Spinal cord (tissue), 10 donors: ENCODE measurements at places on chromosomes 12 and 14.

GRCh38 chr12:53295070-53295890 lies at the start of gene PFDN5:
PFDN5 (plus strand) TSS chr12:53295542; CDS start chr12:53295568, 26 bp downstream.
- H3K27me3 ChIP-seq, result no peaks in the 10 kb centered on the region
- peak; percentile 81 for DNase-seq
- H3K27ac ChIP-seq, result peak within 1 kb of the TSS; percentile 97
- peaks cover 37% of the 10 kb centered on the region for H3K4me1 ChIP-seq
- peaks cover 26% of the 10 kb centered on the region for H3K36me3 ChIP-seq

GRCh38 chr14:52325630-52326029 lies 11.5 kb downstream of the PTGER2 start:
- H3K36me3 ChIP-seq, result no peaks in the 10 kb centered on the region
- H3K27ac ChIP-seq, result no peak overlapping the region
- H3K4me1 ChIP-seq, result no peaks in the 10 kb centered on the region
- no peak for DNase-seq
- H3K4me3 ChIP-seq, result no peak overlapping the region

- no peak for DNase-seq
- no peaks in the 10 kb centered on the region for H3K36me3 ChIP-seq
- H3K4me1 ChIP-seq, result no peaks in the 10 kb centered on the region
- no peaks in the 10 kb centered on the region for H3K27me3 ChIP-seq
Observed at GRCh38 chr12:89578499-89578898, 52.7 kb upstream of the POC1B start.

GRCh38 chr12:56718636-56719035 lies 6.5 kb downstream of the NACA start:
- H3K27me3 ChIP-seq, result no peaks in the 10 kb centered on the region
- no peak overlapping the region for H3K4me3 ChIP-seq
- peaks cover 56% of the 10 kb centered on the region for H3K36me3 ChIP-seq
- H3K4me1 ChIP-seq, result peaks cover 29% of the 10 kb centered on the region
- DNase-seq, result no peak
- no peak overlapping the region for H3K27ac ChIP-seq

GRCh38 chr12:337039-337438 lies 52.1 kb downstream of the KDM5A start:
- no peaks in the 10 kb centered on the region for H3K4me1 ChIP-seq
- no peak for DNase-seq

GRCh38 chr14:74834692-74835392 lies 41.1 kb downstream of the PROX2 start:
- no peaks in the 10 kb centered on the region for H3K4me1 ChIP-seq
- no peak for DNase-seq
- H3K4me3 ChIP-seq, result no peak overlapping the region
- no peaks in the 10 kb centered on the region for H3K27me3 ChIP-seq
- no peak overlapping the region for H3K27ac ChIP-seq

- no peak overlapping the region for H3K27ac ChIP-seq
- H3K4me3 ChIP-seq, result no peak overlapping the region
- no peaks in the 10 kb centered on the region for H3K36me3 ChIP-seq
- peaks cover 2% of the 10 kb centered on the region for H3K27me3 ChIP-seq
- peaks cover 18% of the 10 kb centered on the region for H3K4me1 ChIP-seq
Observed at GRCh38 chr12:109678719-109679118, 34.9 kb upstream of the FAM222A start.

DNA sequence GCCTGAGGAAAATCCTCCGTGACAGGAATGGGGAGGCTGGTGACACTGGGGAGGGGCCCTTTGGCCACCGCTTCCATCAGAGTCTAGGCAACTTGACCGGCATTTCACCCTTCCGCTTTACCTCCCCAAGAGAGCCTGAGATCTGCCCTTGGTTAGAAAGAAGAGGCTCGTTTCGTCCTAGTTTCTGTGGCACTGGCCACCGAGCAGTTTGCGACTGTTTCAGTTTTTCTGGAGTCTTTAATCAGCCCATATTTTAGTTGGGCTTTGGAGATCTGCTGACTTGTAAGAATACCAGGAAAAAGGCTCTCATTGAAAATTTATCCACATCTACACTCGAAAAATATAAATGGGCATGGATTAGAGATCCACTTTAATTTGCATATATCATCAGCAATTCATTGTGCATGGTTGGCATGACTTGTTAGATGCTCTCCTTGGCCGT lies 414 bp upstream of the ANKS1B start:
- peak overlapping the region; percentile 81 for H3K4me3 ChIP-seq
- H3K27me3 ChIP-seq, result no peaks in the 10 kb centered on the region
- no peaks in the 10 kb centered on the region for H3K36me3 ChIP-seq
- H3K4me1 ChIP-seq, result no peaks in the 10 kb centered on the region
- H3K27ac ChIP-seq, result peak overlapping the region; percentile 45
- no peak for DNase-seq

- H3K4me3 ChIP-seq, result no peak overlapping the region
- peaks cover 4% of the 10 kb centered on the region for H3K4me1 ChIP-seq
- no peaks in the 10 kb centered on the region for H3K36me3 ChIP-seq
- H3K27ac ChIP-seq, result no peak overlapping the region
- no peak for DNase-seq
Observed at GRCh38 chr12:3965046-3965445, 91.8 kb upstream of the PARP11 start.

DNA sequence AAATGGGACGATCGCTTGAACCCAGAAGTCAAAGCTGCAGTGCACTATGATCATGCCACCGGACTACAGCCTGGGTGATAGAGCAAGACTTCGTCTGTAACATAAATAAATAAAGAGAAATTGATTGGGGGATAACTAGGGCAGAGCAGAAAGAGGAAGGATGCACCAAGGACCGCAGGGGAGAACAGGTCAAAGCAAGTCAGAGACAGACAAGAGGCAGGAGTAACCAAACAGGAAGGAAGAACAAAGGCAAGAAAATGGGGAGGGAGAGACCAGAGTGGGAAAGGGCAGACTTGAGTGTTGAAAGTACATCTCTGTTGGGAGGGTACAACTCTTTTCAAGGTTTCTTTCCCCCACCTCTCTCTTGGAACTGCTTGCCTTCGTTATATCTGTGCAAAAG lies 50.8 kb upstream of the ELK3 start:
- no peak overlapping the region for H3K27ac ChIP-seq
- no peak overlapping the region for H3K4me3 ChIP-seq
- DNase-seq, result no peak
- no peaks in the 10 kb centered on the region for H3K36me3 ChIP-seq

GRCh38 chr14:54698966-54699530 lies 132.1 kb downstream of the SAMD4A start:
- no peak overlapping the region for H3K27ac ChIP-seq
- H3K36me3 ChIP-seq, result no peaks in the 10 kb centered on the region
- H3K27me3 ChIP-seq, result no peaks in the 10 kb centered on the region
- H3K4me1 ChIP-seq, result peaks cover 9% of the 10 kb centered on the region

GRCh38 chr12:87671757-87672156 lies 357.4 kb downstream of the C12orf50 start:
- no peak for DNase-seq
- H3K4me1 ChIP-seq, result no peaks in the 10 kb centered on the region
- H3K36me3 ChIP-seq, result no peaks in the 10 kb centered on the region
- no peak overlapping the region for H3K27ac ChIP-seq
- no peak overlapping the region for H3K4me3 ChIP-seq

- H3K27ac ChIP-seq, result no peak overlapping the region
- no peaks in the 10 kb centered on the region for H3K4me1 ChIP-seq
- no peaks in the 10 kb centered on the region for H3K27me3 ChIP-seq
- DNase-seq, result no peak
- no peaks in the 10 kb centered on the region for H3K36me3 ChIP-seq
Observed at GRCh38 chr12:70837026-70837425, 83.5 kb downstream of the PTPRR start.

GRCh38 chr14:99609245-99610170 lies 5.5 kb upstream of the CCDC85C start:
- no peak overlapping the region for H3K27ac ChIP-seq
- peaks cover 26% of the 10 kb centered on the region for H3K4me1 ChIP-seq
- no peak overlapping the region for H3K4me3 ChIP-seq
- H3K36me3 ChIP-seq, result no peaks in the 10 kb centered on the region
- no peaks in the 10 kb centered on the region for H3K27me3 ChIP-seq

DNA sequence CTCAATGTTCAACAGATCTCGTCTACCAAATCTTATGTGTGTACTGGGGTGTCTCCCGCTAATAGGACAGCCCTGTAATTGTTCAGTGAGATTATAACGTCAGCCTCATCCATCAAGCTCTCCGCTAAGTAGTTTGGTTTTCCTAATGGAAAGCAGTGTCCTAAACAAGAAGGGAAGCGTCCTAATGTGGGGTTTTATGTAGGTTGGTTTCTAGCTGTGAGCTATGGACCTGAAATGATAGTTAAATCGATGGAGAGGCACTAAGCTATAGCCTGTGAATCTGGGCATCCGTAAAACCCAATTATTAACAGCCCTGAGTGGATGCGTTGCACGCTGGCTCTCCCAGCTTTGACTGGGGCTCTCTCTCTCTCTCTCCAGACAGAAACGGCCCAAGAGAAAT lies 9.2 kb upstream of the MAP1LC3B2 start:
- H3K4me3 ChIP-seq, result no peak overlapping the region
- no peaks in the 10 kb centered on the region for H3K36me3 ChIP-seq
- no peak overlapping the region for H3K27ac ChIP-seq
- no peaks in the 10 kb centered on the region for H3K27me3 ChIP-seq
- H3K4me1 ChIP-seq, result peaks cover 5% of the 10 kb centered on the region
- no peak for DNase-seq

DNA sequence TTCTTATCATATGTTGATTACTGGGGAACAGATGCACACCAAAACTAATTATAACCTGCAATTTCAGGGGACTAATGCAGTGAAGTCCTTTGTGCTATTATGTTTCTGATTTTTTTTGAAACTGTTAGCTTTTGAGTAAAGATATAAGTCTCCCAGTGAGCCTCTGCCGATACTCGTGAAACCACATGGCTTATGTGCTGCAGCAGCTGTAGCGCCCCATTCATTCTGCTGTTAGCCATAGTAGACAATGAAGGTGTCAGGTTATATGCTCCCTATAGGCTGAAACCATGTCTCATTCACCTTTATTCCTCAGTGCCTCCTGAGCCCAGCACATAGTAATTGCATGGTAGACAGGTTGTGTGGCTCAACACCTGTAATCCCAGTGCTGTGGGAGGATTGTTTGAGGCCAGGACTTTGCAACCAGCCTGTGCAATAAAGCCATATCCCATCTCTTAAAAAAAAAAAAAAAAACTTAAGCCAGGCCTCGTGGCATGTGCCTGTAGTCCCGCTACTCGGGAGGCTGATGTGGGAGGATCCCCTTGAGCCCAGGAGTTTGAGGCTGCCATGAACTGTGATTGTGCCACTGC lies 25.0 kb downstream of the GOLGA5 start:
- no peak overlapping the region for H3K27ac ChIP-seq
- H3K4me3 ChIP-seq, result no peak overlapping the region
- no peaks in the 10 kb centered on the region for H3K4me1 ChIP-seq
- H3K36me3 ChIP-seq, result peaks cover 20% of the 10 kb centered on the region
- no peaks in the 10 kb centered on the region for H3K27me3 ChIP-seq

GRCh38 chr12:26510354-26510674 lies 314.9 kb downstream of the SSPN start:
- no peak overlapping the region for H3K27ac ChIP-seq
- H3K27me3 ChIP-seq, result no peaks in the 10 kb centered on the region
- no peaks in the 10 kb centered on the region for H3K36me3 ChIP-seq
- no peak overlapping the region for H3K4me3 ChIP-seq
- H3K4me1 ChIP-seq, result no peaks in the 10 kb centered on the region

DNA sequence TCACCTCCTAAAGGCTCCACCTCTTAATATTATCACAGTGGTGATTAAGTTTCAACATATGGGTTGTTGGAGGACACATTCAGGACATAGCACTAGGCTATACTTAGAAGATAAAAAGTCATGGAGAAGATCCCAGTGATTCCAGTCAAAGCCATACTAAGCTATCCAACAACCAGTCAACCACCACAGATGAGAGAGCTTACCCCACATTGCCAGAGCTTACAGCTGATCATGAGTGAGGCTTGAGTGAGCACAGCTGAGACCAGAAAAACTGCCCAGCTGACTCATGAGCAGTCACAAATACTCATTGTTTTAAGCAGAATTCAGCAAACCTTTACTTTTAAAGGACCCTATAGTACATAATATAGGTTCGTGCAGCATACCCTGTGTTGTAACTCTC lies 85.1 kb downstream of the DRAM1 start:
- DNase-seq, result no peak
- no peak overlapping the region for H3K27ac ChIP-seq

- H3K4me1 ChIP-seq, result no peaks in the 10 kb centered on the region
- H3K27ac ChIP-seq, result no peak overlapping the region
- H3K4me3 ChIP-seq, result no peak overlapping the region
- DNase-seq, result no peak
- H3K27me3 ChIP-seq, result no peaks in the 10 kb centered on the region
- H3K36me3 ChIP-seq, result no peaks in the 10 kb centered on the region
Observed at GRCh38 chr12:14986449-14986848, 13.6 kb downstream of the PDE6H start.

- H3K27me3 ChIP-seq, result no peaks in the 10 kb centered on the region
- no peak overlapping the region for H3K27ac ChIP-seq
- no peak for DNase-seq
- no peak overlapping the region for H3K4me3 ChIP-seq
Observed at GRCh38 chr14:33686856-33687255, 264.0 kb downstream of the EGLN3 start.

GRCh38 chr14:64808449-64808848 lies 71.3 kb downstream of the SPTB start:
- no peak overlapping the region for H3K27ac ChIP-seq
- H3K27me3 ChIP-seq, result no peaks in the 10 kb centered on the region
- no peak overlapping the region for H3K4me3 ChIP-seq
- peaks cover 11% of the 10 kb centered on the region for H3K4me1 ChIP-seq

DNA sequence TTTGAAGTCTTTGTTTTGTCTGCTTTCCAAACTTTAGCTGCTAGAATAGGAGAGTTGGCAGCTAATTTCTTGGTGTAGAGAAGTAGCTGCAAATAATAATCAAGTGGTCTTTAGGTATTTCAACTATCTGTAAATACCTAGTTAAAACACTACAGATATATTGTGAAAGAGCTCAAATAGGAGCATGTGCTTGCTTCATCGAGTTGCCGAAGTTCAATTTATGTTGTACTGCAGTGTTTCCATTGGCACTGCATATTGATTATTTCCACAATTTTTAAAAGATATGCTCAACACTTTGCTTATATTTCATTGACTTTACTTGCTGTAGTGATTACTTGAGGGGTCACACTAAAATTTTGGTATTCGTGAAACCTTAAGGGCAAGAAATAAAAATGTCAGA lies 131.6 kb upstream of the BMP4 start:
- no peak overlapping the region for H3K4me3 ChIP-seq
- H3K27ac ChIP-seq, result no peak overlapping the region
- DNase-seq, result no peak
- no peaks in the 10 kb centered on the region for H3K27me3 ChIP-seq
- no peaks in the 10 kb centered on the region for H3K36me3 ChIP-seq

DNA sequence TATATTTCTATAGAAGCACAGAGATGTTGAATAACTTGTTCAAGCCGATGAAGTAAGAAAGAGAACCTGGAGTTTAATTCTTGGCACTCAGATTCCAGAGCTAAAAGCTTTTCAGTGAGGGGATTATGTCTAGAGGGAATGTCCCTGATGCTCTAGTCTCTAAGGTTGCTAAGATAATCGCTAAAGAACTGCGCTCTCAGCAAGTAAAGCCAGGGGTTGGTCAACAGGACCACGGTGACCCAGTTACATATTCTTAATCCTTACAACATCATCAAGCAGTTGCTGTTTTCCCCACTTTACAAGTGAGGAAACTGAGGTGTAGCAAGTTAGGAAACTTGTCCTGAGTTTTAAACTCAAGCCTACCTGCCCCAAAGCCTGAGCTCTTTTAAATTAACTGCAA lies 110.8 kb downstream of the DAD1 start:
- H3K36me3 ChIP-seq, result no peaks in the 10 kb centered on the region
- H3K4me1 ChIP-seq, result peaks cover 4% of the 10 kb centered on the region
- H3K27ac ChIP-seq, result no peak overlapping the region
- DNase-seq, result no peak
- H3K27me3 ChIP-seq, result no peaks in the 10 kb centered on the region

- H3K36me3 ChIP-seq, result peaks cover 22% of the 10 kb centered on the region
- DNase-seq, result no peak
- peak overlapping the region; percentile 6 for H3K27ac ChIP-seq
- peaks cover 39% of the 10 kb centered on the region for H3K4me1 ChIP-seq
- H3K4me3 ChIP-seq, result no peak overlapping the region
Observed at GRCh38 chr14:24403294-24403998, 4.6 kb downstream of the NYNRIN start.
